ENCODE measurements at places on chromosomes 16 and 17.

GRCh38 chr16:15573274-15573895, 69.6 kb downstream of the MARF1 start:
- DNase-seq = no peak

- no peak for DNase-seq
Observed at GRCh38 chr16:83891742-83892141, 7.2 kb upstream of the MLYCD start.

DNA sequence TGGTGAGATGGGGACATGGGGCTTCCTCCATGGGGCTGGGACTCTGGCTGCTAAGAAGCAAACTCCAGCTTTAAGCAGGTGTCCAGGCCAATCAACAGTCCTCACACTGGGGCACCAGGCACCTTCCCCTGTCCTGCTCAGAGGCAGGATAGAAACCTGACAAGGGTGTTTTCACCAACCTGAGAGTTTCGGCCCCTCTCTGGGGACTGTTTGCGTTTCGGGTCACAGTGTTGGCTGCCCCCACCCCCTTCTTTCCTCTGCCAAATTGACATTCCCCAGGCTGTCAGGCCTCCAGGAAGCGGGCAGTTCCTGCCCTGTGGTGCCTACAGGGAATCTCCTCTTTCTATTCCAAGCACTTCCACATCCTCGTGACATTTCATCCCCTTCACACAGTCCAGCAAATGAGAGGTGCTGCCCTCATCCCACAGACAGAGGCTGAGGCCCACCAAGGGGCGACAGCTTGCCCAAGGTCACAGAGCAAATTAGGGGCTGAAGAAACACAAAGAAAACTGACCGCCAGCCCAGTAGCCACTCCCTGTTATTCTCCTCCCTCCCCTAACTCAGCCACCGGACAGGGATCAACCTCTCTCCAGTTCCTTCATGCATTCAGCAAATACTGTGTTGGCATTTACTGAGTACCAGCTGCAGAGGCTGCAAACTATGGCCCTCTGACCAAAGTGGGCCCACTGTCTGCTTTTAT, 38.0 kb downstream of the MMP15 start:
- no peak for DNase-seq

DNA sequence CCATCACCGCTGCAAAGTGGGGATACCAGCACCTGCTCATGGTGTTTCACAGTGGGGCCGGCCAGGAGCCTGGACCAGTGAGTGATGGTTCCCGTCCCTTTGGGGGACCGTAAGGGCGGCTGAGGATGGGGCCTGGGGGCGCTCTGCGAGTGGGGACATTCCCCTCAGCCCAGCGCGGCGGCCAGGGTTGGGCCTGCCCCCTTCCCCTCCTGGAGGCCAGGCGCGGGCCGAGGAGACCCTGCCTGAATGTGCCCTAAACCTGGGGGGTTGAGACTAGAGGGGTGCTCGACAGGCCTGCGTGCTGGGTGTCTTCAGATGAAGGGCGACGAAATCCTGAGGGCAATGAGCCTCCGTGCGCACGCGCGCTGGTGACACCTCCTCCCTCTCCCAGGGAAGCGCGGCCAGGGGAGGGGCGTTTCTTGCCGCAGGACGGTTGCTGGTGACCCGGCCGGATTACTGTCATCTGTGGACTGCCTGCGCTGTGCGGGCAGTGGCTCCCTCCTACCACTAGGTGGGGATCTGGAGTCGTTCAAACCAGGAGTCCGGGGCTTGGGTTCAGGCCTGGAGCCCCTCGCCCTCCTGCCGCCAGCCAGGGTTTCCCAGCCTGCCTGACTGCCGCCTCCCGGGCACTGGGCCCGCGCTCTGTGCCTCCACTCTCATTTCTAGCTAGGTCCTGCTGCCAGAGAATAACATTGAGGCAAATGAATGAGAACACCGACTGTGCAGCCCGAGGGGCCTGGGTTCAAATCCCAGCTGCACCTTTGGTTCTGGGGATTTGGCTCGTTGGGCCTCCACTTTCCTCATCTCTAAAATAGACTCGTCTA, 17.1 kb downstream of the TBX2 start:
- no peak for DNase-seq

GRCh38 chr17:31738067-31738466, 121.0 kb downstream of the COPRS start:
- no peak for DNase-seq

GRCh38 chr16:27324851-27325301, 11.1 kb downstream of the IL4R start:
- no peak for DNase-seq

DNA sequence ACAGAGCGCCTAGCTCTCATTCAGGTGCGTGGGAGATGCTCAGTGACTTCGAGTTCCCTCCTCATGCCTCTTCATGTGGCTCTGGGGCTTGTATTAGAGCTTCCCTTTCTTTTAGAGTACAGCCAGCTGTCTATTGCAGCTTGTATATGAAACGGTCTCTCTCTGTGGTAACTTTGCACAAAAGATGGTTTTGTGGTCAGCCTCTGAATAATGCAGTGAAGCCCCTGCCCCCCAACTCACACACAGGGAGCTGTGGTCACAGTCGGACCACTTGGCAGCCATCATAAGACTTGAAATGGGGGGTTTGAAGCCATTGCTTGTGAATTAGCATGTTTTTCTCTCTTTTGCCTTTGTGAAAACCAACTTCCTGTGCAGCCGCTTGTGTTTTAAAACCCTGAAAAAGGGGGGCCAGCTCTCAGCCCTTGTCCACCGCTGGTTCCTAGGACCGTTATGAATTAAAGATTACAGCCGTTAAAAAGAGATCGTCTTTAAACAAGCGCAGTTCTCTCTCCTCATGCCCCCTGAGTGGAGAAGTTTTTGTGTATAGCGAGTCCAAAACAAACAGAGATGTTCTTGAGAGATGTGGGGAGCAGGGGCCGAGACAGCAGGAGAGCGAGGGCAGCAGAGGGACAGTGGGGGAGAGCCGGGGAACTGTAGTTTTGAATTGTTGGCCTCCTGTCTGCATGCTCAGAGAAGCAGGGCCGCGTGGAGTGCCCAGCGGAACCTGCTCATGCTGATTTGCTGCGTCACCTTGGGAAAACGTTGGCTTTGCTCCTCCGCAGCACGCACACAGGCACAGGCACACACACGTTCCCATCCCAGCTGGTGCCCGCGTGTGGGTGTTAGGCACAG, 199.0 kb downstream of the MSI2 start:
- DNase-seq = no peak

GRCh38 chr16:19837984-19838707, 46.5 kb downstream of the GPRC5B start:
- no peak for DNase-seq

DNA sequence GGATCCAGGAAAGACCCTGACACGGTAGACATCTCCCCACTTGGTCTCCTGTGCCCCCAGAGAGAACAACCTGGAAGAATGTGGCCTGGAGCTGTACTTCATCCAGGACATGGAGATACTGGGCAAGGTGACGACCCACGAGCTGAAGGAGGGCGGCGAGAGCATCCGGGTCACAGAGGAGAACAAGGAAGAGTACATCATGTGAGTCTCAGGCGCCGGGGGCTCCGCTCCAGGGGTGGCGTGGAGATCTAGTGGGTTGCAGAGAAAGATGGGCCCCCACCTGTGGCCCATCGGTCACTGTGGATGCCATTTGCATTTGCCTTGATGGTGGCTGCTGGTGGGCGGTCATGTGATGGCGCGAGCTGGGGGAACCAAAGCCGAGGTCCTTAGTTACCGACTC, 14.9 kb upstream of the CLEC18A start:
- DNase-seq = no peak

DNA sequence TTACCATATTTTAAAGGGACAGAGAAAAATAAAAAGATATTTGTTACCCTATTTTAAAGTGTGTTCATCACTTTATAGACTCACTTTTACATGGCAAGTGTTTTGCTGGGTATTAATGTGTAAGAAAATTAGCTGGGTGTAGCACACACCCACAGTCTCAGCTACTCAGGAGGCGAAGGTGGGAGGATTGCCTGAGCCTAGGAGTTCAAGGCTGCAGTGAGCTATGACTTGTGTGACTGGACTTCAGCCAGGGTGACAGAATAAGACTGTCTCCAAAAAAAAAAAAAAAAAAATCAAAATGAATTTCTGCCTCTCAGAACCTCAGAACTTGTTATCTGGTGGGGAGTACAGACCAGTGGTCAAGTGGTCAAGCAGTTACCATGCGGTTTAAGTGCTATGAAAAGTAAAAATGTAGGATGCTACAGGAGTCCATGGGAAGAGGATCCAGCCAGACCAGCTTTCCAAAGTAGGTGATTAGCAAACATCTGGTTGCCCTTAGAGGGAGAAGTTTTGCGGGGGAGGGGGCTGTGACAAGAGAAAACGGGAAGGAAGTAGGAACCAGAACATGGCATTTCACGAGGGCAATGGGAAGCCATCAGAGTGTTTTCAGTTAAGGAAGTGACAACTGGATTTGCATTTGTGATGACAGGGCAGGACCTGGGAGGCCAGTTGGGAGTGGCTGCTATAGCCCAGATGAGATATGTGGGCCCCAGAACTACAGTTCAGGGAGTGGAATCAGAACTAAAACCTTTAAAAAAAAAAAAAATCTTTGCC, 13.9 kb downstream of the CNEP1R1 start:
- no peak for DNase-seq

DNA sequence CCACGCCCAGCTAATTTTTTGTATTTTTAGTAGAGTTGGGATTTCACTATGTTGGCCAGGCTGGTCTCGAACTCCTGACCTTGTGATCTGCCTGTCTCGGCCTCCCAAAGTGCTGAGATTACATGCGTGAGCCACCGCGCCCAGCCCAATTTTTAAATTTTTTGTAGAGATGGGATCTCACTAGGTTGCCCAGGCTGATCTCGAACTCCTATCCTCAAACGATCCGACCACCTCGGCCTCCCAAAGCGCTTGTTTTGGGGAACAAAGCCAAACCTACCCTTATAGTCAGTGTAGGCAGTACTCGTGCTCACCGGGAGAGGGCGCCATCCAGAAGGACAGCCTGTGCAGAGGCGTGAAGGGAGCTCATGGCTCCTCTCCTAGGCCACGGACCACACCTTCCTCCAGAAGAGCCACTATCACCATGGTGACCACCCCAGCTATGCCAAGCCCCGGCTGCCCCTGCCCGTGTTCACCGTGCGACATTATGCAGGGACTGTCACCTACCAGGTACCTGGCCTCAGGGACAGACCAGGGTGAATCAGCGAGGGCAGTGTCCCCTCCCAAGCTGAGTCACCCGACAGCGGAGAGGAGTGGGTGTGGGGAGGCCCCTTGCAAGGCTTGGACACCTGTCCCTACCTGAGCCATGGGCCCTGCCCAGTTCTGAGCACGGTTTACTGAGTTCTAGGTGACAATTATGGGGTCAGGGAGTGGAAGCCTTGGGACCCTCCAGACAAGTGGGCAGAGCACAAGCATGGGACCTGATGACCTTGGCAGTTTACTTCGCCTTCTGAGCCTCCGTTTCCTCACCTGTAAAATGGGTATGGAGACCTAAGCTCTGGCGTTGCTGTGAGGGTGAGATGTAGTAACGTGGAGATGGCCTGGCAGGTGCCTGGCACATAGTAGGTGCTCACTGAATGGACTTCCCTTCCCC, 13.7 kb downstream of the MYO15B start:
- DNase-seq = peak; percentile 71

- no peak for DNase-seq
Observed at GRCh38 chr17:66307257-66307656, 4.8 kb downstream of the PRKCA start.

- no peak for DNase-seq
Observed at GRCh38 chr17:38560503-38561318, 45.0 kb downstream of the SRCIN1 start.

GRCh38 chr17:18280249-18280648, 19.8 kb downstream of the MIEF2 start:
- DNase-seq = no peak

DNA sequence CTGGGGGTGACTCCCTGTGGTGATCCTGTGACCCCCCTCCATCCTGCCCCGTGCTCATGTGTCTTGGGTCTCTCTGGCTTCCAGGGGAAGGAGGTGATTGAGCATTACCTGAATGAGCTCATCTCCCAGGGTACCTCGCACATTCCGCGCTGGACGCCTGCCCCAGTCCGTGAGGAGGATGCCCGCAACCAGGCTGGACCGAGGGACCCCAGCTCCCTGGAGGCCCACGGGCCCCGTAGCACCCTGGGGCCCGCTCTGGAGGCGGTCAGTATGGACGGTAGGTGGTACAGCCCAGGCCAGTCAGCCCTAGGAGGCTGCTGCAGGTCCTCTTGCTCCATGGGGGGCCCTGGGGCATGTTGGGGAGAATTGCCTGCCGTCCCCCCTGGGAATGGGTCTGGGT, 33.6 kb downstream of the SEC14L5 start:
- DNase-seq = no peak

GRCh38 chr16:71460236-71460635, 1.8 kb downstream of the ZNF23 start:
- DNase-seq = no peak

GRCh38 chr17:69592692-69593350, 178.3 kb downstream of the MAP2K6 start:
- no peak for DNase-seq

- DNase-seq = no peak
Observed at GRCh38 chr16:17265154-17265553, 205.6 kb downstream of the XYLT1 start.

- no peak for DNase-seq
Observed at GRCh38 chr16:79991969-79992368, 391.4 kb upstream of the MAF start.

DNA sequence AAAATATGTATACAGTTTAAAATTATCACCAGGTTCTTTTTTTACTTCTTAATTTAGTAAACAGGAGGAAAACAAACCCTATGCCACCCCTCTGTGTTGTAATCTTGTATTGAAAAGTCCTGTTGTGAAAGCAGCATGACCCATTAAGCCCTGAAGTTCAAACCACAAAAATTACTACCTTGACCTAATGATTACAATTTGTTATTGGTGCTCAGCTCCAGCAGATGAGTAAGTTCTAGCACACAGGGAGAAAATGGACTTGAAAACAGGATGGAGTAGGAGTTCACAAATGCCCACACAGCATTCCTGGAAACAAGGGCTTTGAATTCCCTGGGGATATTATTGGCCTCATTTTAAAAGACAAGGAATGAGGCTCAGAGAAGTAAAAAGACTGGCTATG, 505.8 kb upstream of the ERCC4 start:
- DNase-seq = no peak

GRCh38 chr17:59859444-59860025, 33.2 kb downstream of the TUBD1 start:
- no peak for DNase-seq

DNA sequence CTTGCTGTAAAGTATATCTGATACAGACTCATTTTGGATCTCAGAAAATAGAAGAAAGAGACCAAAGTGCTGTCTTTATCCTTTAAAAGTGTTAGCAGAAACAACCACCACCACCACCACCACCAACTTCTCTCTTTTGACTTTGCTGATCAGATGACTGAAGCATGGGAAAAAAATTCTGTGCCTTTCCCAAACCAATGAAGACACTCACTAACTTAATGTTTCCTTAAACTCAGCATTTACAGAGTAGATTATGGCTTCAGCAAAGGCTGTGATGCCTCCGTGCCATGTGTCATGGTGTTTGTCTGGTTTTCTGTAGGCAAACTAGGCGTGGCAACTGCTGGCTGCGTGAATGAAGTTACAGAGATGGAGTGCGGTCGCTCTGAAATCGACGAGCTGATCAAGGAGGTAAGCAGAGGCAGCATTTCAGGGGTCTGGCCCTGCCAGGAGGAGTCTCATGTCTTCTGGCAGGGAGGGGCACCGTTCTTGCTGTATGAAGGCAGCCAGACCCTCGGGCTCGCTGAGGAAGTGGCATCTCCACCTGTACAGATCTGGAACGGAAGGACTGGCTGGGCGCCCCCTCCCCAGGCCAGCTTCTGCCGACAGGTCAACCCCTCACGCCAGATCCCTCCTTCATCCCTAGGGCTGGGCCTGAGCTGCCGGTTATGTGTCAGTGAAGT, 12.4 kb downstream of the IRF8 start:
- no peak for DNase-seq

Measured in NCI-H1048 (cell line).